Stimulated activated CD4-positive, alpha-beta T cell treated with anti-CD3 and anti-CD28 coated beads, Interleukin-2, amount 100 ng/mL, for 48 hours (primary cell): ENCODE measurements at places on chromosomes 5 and 9.

- no peak for DNase-seq
Observed at GRCh38 chr5:140111859-140112551, 1.9 kb upstream of the PURA start.

DNA sequence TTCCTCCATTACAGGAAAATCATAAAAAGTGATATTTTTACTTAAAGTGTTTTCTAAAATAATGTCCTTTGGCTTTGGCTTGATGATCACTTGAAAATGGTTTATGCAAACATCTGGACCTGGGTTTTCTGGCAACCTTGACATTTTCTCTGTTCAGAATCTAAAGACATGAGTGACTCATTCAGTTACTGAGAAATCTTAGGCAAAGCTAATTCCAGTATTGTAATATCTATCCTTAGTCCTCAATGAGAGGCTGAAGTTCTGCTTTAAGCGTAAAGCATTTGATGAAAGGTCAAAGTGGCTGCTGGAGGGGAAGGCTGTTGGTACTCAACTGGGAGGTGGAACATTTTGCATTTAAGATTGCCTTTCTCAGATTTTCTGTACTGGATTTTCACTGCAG lies 2.3 kb downstream of the MAN2A1 start:
- no peak for DNase-seq

GRCh38 chr9:134930398-134930797 lies 12.7 kb upstream of the FCN1 start:
- DNase-seq: no peak

GRCh38 chr5:175682664-175683063 lies 24.8 kb downstream of the HRH2 start:
- no peak for DNase-seq

DNA sequence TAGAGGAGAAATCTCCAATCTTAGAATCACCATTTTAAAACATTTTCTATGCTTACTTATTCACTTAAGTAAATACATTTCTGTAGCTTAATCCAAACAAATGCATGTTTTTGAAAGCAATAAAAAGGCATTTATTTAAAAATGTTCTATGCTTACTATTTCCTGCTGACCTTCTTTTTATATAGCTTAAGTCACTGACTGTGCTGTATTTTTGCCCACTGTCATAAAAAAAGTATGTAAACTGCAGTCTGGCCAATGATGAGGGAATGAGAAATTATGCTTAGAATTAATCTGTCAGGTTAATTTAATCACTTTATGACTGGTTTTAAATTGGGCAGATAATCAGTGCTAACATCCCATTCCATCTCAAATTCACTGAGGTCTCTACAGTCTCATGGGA lies 20.1 kb downstream of the NUDT12 start:
- DNase-seq: no peak

DNA sequence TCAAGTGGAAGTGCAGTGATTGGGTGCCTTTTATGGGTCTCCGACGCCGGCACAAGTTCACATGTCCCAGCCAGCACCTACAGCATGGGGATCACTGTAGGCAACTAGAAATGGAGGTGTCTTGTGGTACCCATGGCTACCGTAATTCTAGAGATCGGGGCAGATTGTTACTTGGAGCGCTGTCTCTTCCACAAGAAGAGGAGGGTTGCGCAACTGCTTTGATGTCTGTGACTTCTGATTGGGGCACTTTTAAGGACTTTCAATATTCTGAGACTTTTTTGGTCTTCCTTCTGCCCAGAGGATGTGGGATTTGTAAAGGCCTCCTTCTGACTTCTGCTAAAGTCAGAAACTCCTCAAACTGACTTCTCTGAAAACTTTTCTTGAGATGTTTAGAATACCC lies 41.9 kb downstream of the GLRX start:
- no peak for DNase-seq

DNA sequence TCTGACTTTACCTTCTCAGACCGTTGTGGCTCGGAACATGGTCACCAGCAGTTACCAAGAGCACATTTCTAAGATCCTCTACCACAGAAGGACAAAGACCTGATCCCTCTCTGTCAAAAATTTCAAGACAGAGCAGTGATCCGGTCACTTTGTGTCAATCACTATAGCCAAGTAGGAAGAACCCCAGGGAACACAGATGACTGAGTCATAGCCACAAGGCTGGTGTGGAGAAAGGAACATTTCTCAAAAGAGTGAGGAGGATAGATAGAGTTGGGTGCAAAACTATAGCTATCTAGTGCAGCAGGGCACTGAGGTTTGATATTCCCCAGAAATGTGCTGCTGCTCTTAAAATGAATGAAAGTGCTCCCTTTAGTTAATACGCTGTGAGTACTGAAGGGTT lies 130.7 kb upstream of the SMIM23 start:
- DNase-seq: no peak

GRCh38 chr9:99126312-99126711 lies 21.4 kb downstream of the TGFBR1 start:
- no peak for DNase-seq

DNA sequence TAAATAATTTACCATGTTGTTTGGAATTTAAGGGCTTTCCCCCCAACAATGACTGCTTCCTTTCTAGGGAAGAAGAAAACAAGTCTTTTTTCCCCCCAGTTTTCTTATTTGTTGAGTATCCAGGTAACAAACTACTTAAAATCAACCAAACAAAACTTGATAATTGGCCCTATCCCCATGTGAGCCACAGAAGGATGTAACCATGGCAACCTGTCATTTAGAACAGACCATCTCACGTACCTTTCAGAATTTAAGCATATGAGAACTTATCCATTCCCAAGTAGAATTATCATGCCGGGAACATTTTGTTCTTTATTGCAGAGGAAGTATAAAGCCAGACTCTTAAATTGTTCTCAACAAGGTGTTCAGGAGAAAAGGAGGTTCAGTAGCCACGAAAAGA lies 392.3 kb downstream of the CETN3 start:
- DNase-seq: no peak

- DNase-seq: no peak
Observed at GRCh38 chr9:15711531-15711930, 158.7 kb downstream of the CCDC171 start.

- no peak for DNase-seq
Observed at GRCh38 chr9:135419106-135419505, 60.5 kb upstream of the PPP1R26 start.

GRCh38 chr9:9002826-9003583 lies 1203.4 kb upstream of the DMAC1 start:
- no peak for DNase-seq

- no peak for DNase-seq
Observed at GRCh38 chr9:135985459-135985774, 24.2 kb upstream of the UBAC1 start.

DNA sequence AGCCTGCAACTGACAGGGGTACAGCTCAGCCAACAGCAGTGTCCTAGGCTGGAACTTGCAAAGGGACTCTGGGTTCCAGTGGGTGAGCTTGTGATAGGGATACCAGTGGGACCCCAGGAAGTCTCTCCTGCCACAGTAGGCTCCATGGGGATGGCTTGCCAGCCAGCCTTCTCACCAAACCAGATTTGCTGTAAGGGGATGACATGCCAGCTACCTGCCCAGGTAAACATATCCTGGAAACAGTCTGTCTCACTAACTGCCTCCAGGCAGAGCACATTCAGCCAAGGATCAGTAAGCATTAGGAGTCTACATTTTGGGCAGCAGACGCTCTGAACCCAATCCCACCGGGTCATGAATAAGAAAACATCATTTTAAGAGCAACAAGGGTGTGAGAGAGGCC lies 49.9 kb downstream of the SIL1 start:
- no peak for DNase-seq

DNA sequence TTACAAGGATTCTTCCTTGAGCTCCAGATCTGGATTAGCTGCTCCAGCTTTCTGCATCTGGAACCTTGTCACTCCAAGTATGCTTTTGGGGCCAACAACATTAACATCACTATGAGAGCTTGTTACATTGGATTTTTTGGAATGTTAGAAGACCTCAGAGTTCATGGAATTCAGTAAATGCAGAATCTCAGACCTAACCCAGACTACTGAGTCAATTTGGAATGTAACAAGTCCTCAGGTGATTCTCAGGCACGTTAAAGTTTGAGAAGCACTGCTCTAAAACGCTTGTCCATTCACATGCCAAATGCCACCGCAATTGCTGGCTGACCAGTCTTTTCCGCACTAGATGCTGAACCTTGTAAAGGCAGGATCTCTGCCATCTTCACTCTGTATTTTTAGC lies 251.4 kb upstream of the TRIM32 start:
- DNase-seq: no peak

- DNase-seq: no peak
Observed at GRCh38 chr5:142325725-142326479, 1.1 kb upstream of the SPRY4 start.

GRCh38 chr5:172635038-172635437 lies 6.0 kb upstream of the NEURL1B start:
- no peak for DNase-seq

- DNase-seq: no peak
Observed at GRCh38 chr5:141490771-141491170, 1.9 kb downstream of the PCDHGC5 start.

GRCh38 chr5:74055486-74056106 lies 429.6 kb downstream of the ARHGEF28 start:
- no peak for DNase-seq

DNA sequence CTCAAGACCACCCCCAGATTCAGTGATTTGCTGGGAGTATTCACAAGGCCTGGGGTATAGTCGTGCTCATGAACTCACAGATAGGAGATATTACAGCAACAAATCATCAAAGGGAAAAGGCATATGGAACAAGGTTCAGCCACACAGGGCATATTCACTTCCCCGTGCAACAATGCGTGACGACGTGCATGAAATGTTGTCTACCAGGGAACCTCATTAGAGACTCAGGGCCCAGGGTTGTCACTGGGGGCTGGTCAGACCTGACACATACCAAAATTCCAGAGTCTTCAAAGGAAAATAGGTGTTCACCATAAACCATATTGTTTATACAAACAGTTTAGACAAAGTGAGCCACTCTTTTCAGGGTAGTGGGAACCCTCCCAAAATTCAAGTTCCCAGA lies 212.4 kb downstream of the RFK start:
- DNase-seq: no peak

- no peak for DNase-seq
Observed at GRCh38 chr5:43312699-43313034, 545 bp downstream of the HMGCS1 start.

GRCh38 chr5:83049370-83049885 lies 27.8 kb downstream of the TMEM167A start:
- DNase-seq: no peak

GRCh38 chr5:149961957-149962409 lies 1.4 kb downstream of the SLC26A2 start:
- no peak for DNase-seq

DNA sequence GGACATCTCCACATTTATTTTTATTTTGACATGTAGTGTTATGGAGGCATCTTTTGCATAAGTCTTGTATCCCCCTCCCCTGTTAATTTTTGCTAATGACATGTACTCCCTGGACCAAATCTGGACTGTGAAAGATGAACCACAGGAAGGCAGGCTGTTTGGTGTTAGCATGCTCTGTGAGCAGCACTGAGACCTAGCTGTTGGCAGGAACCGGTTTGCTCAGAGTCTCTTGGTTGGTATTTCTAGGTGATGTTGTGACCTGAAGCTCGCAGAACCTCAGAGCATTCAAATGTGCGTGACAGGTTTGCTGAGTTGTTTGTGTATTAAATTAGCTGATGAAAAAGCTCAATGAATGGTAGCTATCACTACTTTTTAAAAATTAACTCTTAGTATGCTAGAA lies 53.6 kb upstream of the PHF2 start:
- DNase-seq: no peak

DNA sequence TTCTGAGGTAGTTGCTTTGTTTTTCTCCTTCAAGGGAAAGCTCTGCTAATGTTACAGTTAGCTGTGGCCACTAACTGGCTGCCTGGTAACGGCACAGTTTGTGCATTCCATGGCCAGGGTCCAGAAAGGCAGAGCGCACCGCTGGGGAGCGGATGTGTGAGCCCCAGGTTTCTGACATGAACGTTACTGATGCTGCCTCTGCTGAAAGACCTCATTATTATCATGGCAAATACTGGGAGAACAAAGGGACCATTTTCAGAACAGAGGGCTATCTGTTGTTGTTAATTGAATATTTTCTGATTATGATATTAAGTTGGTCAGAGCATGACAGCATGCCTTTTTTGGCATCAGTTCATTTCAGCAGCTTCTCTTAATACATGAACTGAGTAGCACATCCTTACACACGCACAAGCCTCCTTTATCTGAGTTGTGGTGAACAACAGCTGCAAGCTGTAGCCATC lies 134.1 kb downstream of the NUDT12 start:
- no peak for DNase-seq

GRCh38 chr9:75695921-75696320 lies 194.6 kb upstream of the PCSK5 start:
- no peak for DNase-seq

DNA sequence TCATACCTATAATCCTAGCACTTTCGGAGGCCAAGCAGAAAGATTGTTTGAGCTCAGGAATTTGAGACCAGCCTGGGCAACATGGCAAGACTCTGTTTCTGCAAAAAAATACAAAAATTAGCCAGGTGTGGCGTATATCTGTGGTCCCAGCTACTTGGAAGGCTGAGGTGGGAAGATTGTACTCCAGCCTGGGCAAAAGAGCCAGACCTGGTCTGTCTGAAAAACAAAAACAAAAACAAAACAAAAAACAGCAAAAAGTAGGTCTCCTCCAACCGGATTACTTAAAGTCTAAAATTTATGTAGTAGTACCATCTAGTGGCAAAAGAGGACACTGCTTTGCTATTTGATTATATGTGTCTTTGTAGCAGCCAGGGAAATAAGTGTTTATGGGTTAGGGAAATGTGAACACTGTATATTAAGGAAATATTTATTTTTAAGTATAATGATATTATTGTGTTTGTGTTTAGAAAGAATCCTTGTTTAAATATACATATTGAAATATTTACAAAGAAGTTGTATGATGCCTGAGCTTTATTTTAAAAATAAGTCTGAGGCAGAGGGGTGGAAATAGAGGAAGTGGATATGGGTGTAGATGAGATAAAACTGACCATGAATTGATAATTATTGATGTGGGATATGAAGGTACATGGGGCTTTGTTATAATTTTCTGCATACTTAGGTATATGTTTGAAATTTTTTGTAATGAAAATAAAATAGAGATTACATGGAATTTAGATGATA lies 20.0 kb downstream of the APC start:
- DNase-seq: no peak

GRCh38 chr5:73215891-73216610 lies 43.1 kb downstream of the TMEM174 start:
- DNase-seq: peak; percentile 69

- DNase-seq: no peak
Observed at GRCh38 chr5:10725636-10726035, 35.4 kb downstream of the DAP start.
